ENCODE measurements at places on chromosomes 2 and 18.

DNA sequence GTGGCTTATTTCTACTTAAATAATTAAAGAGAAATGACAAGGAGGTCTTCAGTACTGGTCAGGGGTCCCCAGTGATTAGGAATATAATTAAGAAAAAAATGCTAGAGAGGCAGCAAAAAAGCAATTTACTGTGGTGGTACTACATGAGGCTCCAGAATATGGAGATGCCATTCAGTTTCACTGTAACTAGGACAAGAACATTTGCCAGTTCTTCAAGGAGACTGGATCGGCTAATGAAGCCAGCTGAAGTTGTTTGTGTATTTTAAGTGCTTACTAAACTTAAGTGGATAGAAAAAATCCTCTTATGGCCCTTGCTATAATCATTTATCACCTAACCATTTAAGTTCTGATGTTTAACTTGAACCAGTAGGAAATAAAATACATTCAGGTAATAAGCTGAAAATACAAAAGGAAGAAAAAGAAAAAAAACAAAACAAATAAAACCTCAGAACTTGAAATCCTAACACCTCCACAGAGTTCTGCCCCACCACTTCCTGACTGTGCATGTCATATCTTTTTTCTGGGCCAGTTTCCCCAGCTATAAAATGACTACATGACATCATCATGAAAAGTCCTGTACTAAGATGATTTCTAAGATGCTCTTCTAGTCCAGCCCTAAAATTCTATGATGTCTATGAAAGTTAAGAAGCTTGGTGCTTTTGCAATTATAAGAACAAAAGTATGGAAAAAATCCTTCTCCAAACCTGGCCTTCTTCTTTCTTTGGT, 98.0 kb downstream of the TRABD2A start:
- no peak for DNase-seq

- DNase-seq, result no peak
Observed at GRCh38 chr2:60320724-60321123, 232.7 kb downstream of the BCL11A start.

- DNase-seq, result peak; percentile 82
Observed at GRCh38 chr2:188293601-188294351, 2.1 kb downstream of the GULP1 start.

DNA sequence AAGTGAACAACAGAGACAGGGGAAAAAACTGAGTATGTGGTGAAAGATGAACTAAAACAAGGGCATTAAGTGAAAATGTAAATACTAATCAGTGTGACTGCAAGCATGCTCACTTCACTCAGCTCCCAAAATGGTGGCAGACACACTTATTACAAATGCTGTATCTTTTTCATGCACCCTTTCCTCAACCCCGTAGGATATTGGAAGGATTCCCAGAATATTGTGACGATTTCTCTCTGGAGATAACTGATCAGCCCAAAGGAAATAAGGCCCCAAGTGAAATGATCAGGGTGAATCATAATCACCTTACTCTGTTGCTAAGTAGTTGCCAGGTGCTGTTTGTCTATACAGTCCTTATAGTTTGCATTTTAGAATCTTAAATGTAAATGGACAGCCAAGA, 138.9 kb upstream of the IL1R2 start:
- DNase-seq, result no peak

GRCh38 chr18:35620765-35621164, 39.2 kb downstream of the GALNT1 start:
- peak; percentile 17 for DNase-seq

DNA sequence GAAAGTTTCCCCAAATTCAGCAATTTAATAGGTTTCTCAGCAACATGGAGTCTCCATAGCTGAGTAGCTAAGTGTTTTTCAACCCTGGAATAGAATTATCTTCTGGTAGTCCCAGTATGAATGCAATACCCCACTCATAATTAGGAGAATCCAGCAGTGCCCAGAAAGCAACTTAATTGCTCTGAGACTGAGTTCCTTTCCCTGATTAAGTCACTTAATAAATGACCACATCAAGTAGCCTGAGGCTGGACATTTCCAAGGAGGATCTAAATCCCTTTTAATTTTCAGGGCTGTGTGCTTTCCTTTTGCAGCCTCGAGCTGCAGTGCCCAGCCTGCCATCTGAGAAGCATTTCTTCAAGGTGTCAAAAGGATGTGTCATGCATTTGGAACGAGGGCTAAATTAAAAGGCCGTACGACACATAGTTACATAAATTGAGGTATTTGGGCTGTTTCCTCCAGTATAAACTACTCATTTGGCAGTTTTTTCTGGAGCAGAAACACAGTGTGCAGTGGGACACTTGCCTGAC, 17.7 kb upstream of the SIX2 start:
- DNase-seq, result no peak

DNA sequence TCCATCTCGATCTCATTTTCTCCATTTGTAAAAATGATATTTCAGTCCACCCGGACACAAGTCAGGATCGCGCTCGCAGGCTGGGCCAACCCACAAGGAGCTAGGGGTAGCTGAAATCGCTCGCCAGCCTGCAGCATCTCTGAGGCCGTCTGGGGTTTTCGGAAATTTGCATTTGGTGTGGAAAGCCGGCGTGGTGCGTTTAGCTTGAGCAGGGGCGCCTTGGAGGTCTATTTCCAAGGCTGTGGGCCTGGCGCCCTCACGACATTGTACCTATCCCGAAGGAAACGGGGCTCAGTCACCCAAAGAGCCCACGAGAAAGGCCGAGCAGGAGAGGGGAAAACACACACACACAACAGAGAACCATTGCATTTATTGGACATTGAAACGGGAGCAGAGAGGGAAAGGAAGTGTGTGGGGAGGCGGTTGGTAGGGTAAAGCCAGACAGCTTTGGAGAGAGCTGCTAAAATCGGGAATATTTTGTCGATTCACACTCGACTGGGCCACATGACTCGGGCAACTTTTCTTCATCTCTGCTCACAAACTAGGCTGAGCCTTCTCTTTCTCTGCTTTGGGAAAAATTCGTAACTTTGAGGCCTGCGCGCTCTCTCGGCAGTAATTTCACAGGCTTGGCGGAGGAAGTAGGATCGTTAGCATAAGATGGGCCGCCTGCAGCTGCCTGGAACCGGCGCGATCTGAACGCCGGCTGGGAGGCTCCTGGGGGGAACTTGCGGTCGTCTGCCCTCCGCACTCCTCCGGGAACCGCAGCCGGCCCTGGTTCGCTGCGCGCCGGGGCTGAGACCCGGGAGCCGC, 1.1 kb upstream of the HOXD8 start:
- DNase-seq, result no peak

GRCh38 chr2:118650327-118650726, 197.1 kb downstream of the EN1 start:
- DNase-seq, result no peak

GRCh38 chr2:140117386-140117785, 1337.2 kb upstream of the NXPH2 start:
- no peak for DNase-seq

Measured in fibroblast of the aortic adventitia (primary cell).